ENCODE measurements at places on chromosomes 12 and 14.

DNA sequence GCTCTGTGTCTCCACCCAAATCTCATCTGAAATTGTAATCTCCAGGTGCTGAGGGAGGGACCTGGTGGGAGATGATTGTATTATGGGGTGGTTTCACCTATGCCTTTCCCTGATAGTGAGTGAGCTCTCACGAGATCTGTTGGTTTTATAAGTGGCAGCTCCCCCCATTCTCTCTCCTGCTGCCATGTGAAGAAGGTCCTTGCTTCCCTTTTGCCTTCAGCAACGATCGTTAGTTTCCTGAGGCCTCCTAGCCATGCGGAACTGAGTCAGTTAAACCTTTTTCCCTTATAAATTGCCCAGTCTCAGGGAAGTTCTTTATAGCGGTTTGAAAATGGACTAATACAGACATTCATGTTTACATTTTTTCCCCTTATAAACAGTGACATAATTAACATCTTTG is 36.1 kb downstream of the PELI2 start:
- DNase-seq, result no peak

DNA sequence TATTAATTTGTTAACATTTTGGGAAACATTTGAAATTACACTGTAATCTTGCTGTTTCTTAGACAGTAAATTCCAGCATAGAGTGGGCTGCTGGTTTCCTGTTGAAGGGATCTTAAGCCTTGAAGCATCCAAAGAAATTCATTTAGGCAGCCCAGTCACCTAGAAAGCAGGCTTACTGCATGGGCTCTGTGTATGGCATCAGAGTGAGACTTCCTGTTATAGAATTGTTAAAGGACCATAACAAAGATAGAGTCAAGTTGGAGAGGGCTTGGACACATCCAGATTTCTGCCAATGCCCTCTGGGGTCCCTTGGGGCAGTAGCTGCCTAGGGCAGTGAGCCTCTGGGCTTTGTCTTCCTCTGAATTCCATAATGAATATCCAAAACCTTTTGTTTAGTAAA is 149.2 kb downstream of the DYRK2 start:
- no peak for DNase-seq

- DNase-seq, result no peak
Observed at GRCh38 chr12:114407842-114408411, 2.0 kb upstream of the TBX5 start.

- DNase-seq, result no peak
Observed at GRCh38 chr12:79324571-79324970, 366.2 kb downstream of the PAWR start.

GRCh38 chr12:117321572-117321971 is 39.9 kb downstream of the NOS1 start:
- DNase-seq, result no peak

GRCh38 chr12:83097643-83098342 is 411.1 kb downstream of the TMTC2 start:
- DNase-seq, result no peak

DNA sequence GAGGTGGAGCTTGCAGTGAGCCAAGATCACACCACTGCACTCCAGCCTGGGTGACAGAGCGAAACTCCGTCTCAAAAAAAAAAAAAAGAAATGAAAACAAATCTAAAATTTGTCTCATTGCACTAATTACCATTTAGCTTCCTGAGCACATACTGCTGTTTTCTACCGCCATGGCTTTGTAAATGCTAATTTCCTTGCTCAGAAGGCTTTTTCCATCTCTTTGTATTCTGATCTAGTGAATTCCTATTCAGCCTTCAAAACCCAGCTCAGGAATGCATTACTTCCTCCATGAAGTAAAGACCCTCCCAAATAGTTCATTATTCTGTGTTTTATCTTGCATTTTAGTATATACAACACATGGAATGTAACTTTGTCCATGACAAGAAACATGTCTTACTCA is 33.6 kb downstream of the CEP83 start:
- DNase-seq, result no peak

GRCh38 chr12:125083072-125083471 is 17.8 kb downstream of the AACS start:
- DNase-seq, result no peak

GRCh38 chr12:52608161-52608560 is 6.9 kb upstream of the KRT72 start:
- DNase-seq, result no peak

DNA sequence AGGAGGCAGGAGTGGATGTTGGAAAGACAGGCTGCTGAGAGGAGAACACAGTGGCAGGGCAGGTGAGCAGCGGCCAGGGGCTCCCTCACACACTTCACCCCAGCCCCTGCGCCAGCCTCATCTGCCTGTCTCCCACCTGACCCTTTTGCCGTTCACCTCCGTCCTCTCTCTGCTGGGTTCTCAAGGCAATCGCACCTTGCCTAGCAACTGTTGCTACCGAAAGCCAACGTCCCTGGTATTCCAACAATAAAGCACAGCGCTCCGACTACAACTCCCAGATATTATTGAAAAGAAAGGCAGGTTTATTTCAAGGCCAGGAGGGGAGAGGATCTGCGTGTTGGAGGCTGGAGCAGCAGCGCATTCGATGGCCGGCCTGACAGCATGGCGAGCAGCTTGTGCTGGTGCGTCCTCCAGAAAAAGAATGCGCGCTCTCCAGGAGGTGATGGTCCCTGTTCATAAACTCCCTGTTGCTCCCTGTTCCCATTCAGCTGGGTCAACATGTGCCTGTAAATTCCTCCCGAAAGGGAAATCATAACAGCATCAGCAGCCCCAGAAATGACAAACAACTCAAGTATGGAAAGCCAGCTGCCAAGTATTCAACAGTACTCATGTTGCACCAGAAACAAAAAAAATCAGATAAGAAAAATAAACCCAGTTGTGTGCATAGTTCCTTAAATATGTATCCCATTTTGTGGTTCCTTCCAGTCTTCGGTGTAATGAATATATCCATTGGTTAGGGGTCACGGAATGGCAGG is 153.0 kb upstream of the DIO3 start:
- DNase-seq, result peak; percentile 46

DNA sequence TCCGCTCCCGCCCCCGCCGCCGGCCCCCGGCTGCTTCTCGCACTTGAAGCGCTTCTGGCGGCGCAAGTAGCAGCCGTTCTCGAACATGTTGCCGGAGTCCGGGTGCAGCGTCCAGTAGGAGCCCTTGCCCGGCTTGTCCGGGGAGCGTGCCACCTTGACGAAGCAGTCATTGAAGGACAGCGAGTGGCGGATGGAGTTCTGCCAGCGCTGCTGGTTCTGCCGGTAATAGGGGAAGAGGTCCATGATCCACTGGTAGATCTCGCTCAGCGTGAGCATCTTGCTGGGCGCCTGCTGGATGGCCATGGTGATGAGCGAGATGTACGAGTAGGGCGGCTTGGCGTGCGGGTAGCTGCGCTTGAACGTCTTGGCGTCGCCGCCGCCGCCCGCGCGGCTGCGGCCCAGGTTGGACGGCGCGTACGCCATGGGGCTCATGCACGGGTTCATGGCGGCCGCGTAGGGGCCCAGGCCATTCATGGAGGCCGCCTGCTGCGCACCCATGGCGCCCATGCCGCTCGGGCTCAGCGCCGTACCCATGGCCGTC is 3.0 kb downstream of the FOXA1 start:
- DNase-seq, result no peak

- DNase-seq, result no peak
Observed at GRCh38 chr14:77955816-77956484, 156.0 kb downstream of the ADCK1 start.

DNA sequence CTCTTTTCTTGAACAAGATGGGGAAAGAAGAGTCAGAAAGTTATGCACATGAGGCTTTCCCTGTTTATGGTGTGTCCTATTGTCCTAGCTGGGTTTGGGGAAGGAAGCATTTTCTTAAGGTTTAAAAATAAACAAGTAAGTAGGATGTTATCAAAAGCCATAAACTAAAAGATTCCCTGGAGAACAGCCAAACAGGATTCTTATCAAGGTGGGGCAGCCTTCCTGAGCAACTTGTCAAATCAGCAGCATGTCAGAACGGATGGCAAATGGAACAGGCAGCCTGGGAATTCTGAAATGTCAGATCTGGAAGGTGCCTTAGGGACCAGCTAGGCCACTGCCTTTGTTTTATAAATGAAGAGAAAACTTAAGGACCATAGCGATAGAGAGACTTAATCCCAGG is 152.2 kb upstream of the RGS6 start:
- DNase-seq, result no peak

- no peak for DNase-seq
Observed at GRCh38 chr12:31714406-31715271, 14.2 kb downstream of the AMN1 start.

GRCh38 chr12:47545938-47546609 is 159.8 kb downstream of the RPAP3 start:
- DNase-seq, result no peak

- no peak for DNase-seq
Observed at GRCh38 chr12:92468358-92469020, 234.3 kb upstream of the PLEKHG7 start.

GRCh38 chr14:53855127-53855526 is 101.5 kb downstream of the BMP4 start:
- no peak for DNase-seq

DNA sequence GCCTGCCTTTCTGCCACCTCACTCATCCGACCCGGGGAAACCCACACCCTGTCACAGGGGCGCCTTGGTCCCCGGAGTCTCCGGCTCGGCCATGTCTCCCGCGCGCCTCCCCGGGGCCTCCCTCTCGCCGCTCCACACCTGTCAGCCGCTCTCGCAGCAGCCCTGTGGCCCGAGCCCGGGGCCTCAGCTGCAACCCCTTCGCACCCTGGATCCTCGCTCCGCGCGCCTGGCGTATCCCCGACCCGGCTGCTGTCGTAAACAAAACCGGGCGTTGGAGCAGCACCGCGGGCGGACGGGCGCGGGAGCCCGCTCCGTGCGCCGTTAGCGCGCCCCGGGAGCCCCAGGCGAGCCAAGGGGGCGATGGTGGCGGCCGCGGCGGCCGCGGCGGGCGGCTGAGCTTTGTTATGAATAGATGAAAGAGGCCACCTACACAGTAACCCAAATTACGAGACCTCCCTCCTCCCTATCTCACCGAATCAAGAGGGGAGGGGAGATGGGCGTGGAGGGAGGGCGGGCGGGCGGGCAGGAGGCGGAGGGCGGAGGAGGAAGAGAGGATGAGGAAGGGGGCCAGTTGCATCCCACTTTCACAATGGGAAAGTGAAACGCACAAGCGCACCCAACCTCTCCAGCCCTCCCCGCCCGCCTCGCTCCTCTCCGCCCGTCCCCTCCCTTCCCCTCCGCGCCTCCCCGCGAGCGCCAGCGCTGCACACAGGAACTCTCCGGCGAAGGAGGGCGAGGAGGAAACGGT is at the start of gene PLXNC1:
PLXNC1 (plus strand) TSS at position 587 of the 748 bp plus-strand sequence. CDS start 395 bp downstream, outside the sequence.
- DNase-seq, result peak; percentile 35

- DNase-seq, result peak; percentile 26
Observed at GRCh38 chr12:105538880-105539279, 208.4 kb downstream of the C12orf75 start.

DNA sequence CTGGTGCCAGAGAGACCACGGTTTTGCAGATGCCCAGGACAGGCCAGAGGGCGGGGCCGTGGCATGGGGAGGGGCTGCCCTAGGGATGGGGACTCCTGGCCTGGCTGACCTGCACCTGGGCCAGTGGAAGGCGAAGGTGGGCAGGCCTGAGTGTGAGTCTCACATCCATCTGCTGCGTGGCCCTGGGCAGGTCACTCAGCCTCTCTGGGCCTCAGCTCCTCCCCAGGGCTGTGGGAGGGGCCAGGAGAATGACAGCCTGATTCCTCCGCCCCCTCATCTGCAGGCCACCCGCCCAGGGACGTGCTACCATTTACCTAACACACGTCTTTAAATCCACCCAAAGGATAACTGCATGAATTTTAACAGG is 90.9 kb downstream of the GALNT9 start:
- no peak for DNase-seq

GRCh38 chr14:89085231-89085731 is 260.8 kb downstream of the TTC8 start:
- peak; percentile 23 for DNase-seq

- DNase-seq, result no peak
Observed at GRCh38 chr12:121749267-121749666, 36.7 kb downstream of the TMEM120B start.

GRCh38 chr12:94815958-94816357 is 165.6 kb upstream of the TMCC3 start:
- no peak for DNase-seq

DNA sequence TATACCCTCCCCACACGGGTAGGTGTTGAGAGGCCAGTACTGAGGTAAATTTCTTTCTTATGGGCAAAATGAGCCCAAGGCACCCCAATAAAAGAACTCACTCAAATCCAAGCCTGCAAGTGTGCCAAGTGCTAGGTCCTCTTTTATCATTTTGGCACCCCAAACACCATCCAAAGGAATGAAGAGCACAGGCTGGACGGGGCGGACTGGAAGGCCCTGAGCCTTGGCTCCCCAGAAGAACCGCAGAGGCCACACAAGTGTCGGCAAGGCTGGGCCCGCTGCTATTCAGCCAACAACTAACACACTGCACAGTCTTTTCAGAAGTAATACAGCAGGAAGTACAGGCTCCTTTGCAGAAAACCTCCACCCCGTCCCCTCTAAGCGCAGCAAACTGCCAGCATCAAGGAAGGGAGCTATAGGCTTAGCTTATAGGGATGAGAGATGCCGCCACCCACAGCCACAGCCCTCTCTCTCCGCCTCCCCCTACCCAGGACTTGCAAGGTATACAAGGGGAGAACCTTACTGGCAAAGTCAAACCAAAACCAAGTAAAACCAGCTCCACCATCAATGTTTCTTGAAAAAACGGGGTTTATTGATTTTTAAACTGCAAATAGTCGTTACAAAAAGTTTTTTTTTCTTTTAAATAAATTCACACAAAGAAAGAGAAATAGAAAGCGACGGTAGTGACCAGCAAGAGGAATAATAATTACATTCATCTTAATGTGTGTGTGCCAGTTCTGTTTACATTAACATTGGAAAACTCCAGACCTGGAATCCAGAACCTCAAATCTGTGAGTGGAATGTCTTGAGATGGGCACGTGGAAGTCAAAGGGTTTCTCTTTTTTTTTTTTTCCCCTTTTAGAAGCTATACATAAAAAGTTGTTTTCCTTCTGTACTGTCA is 5.5 kb downstream of the ZFP36L1 start:
- no peak for DNase-seq

DNA sequence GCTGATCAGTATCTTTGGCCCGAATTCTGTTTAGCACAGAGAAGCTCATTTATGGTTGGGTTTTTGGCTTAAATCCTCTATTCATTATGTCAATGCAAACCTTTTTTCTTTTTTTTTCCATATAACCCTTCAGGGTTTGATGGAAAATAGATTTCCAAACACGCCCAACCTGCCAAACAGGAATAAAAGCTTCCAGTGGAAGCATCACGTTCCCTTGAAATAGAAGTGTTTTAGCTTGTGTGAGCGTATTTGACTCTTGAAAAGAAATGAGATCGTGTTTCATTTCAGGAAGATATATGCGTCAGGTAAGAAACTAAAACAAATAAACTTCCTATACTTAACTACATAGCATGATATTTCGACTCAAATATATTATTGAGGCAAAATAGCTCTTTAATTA is at the start of gene PIK3C2G:
PIK3C2G (plus strand) TSS at position 246 of the 400 bp plus-strand sequence. CDS start 20,564 bp downstream, outside the sequence.
- no peak for DNase-seq

DNA sequence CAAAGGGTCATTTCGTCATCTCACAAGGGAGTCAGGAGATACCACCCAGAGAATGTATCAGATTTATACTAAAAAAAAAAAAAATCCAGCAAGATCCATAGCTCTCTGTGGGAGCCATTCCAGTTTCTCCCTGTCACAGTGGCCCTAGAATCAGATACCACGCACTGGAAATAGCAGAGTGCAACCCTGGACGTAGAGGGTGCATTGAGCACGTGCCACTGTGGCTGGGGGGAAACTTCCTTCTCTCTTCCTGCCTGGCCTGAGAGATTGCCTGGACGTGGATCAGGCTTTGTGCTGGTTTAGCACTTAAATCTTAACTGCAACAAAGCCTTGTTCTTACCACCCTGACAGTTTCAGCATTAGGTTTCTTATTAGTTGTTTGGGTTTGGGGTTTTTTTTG is 124.3 kb downstream of the FBXL14 start:
- DNase-seq, result peak; percentile 66

- peak; percentile 51 for DNase-seq
Observed at GRCh38 chr14:93207468-93208308, 632 bp downstream of the UBR7 start.
